ENCODE measurements at places on chromosomes 6 and 20. TPM values are rescaled to one million over a fixed set of nuclear protein-coding genes. Genes with fewer than 3 reads are reported as not detected.

DNA sequence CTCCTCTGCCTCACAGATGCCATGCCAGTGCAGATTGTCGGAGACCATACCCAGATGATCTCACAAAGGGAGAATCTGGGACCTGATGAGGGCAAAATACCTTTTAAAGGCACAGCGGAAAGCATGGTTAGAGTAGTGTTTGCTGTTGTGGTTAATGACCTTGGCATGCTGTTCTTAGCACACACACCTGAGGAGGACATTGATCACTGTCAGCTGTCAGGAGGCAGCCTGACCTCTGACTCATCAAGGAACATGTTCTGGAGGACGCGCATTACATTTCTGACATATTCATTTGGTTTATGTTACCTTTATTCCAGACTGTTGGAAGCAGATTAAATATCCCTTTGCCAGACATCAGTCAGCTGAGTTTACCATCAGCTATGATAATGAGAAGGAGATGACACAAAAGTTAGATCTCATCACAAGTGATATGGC, 57.1 kb downstream of the GOPC start:
- no peak for DNase-seq

DNA sequence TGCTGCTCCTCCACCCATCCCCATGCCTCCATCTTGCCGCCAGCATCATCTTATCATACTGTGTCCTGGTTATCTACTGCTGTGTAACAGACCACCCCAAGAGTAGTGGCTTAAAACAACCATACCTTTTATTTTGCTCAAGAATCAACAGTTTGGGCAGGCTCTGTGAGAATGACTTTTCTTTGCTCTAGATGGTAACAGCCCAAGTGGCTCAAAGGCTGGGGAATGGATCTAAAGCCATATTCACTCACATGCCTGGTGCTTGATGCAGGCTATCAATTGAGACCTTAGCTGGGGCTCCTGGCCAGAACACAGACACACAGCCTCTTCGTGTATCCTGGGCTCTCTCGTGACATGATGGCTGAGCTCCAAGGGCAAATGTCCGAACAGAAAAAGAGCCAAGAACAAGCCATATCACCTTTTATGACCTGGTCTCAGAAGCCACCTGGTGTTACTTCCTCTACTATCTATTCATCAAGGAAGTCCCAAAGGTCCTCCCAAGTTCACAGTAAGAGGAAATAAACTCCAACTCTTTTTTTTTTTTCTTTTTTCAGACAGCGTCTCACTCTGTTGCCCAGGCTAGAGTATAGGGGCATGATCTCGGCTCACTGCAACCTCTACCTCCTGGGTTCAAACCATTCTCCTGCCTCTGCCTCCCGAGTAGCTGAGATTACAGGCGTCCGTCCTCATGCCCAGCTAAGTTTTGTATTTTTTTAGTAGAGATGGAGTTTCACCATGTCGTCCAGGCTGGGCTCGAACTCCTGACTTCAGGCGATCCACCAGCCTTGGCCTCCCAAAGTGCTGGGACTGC, 159.3 kb upstream of the JARID2 start:
- no peak for DNase-seq

DNA sequence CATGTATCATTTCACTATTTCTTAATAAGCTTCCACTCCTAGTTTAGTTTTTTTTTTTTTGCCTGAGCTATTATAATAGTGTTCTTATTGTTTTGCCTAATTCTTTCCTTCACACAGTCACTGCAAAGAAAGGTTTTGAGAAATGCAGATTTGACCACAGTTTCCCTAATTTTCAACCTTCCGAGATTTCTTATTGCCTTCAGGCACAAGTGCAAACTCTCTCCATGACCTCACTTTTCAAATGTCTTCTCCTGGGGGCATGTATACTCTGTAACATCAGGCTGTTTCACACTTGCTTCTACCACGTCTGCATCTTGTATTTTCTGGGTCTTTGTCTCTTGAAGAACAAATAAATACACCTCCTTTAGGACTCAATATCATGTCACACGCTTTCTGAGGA, 339.0 kb upstream of the CITED2 start:
- no peak for DNase-seq

DNA sequence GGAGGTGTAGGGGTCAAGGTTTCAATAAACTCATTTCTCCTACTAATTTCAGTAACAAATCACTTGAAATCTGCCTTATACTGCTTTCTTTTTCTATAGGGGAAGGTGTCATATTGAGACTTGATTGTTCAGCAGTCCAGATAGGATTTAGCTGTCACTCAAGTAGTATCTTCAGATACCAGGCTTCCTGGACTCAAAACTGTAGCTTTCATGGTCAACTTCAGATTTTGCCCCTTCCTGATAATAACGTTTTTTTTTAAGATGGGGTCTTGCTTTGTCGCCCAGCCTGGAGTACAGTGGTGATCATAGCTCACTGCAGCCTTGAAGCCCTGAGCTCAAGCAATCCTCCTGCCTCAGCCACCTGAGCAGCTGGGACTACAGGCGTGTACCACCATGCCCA, 77.8 kb downstream of the JAG1 start:
- no peak for DNase-seq

- DNase-seq: no peak
Observed at GRCh38 chr6:33839399-33840047, 35.7 kb upstream of the MLN start.

The BPIFA1 gene
- not detected for total RNA-seq

The KCNK5 gene
- total RNA-seq: 15.8 TPM

The TSPYL4 gene
- total RNA-seq: 10.8 TPM

The SIRPD gene
- not detected for total RNA-seq

Measured in activated CD4-positive, alpha-beta T cell treated with anti-CD3 and anti-CD28 coated beads for 36 hours (primary cell).